ENCODE measurements at places on chromosomes 11 and 22.

- no peak for DNase-seq
Observed at GRCh38 chr11:131618201-131618600, 247.8 kb downstream of the NTM start.

DNA sequence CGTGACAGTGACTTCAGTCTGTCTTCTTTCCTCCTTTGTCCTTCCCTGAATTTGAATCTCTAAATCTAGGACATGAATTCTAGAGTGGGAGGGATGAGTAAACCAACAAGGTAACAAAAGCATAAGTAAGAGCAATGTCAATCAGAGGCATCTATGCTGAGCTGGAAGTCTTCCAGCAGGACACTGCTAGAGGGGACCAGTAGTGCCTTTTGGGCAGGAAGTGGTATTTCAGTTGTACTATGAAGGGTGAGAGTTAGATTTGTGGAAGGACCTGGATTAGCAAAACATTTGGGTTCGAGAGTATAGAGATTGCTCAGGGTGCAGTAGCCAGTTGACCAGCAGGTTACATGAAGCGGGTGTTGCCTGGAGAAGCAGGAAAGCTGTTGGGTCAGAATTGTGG, 40.3 kb downstream of the MEI1 start:
- DNase-seq: no peak

GRCh38 chr11:36565031-36565610, 2.7 kb upstream of the RAG1 start:
- DNase-seq: no peak

- DNase-seq: no peak
Observed at GRCh38 chr11:91231226-91231625, 993.4 kb upstream of the FAT3 start.

DNA sequence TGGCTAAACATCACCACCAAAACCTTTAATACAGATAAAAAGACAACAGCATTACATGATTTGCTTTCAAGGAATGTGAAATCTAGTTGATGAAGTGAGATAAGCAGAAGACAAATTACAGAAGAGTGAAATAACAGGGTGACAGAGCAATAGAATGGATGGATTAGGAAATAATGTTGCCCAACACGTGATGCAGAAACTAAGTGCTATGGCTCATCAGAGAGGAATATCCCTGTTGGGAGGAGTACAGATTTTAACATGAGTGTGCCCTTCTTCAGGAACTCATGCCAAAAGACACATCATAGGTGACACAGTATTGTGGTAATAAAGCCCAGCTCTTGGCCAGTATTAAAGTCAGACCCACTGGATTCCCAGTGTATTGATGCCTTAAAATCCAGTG, 176.6 kb upstream of the RAG2 start:
- no peak for DNase-seq

- DNase-seq: no peak
Observed at GRCh38 chr22:44691796-44692661, 10.0 kb upstream of the PRR5 start.

- no peak for DNase-seq
Observed at GRCh38 chr11:2835296-2835695, 50.3 kb downstream of the CDKN1C start.
